Stimulated activated CD8-positive, alpha-beta memory T cell treated with anti-CD3 and anti-CD28 coated beads, Interleukin-2, amount 100 ng/mL, for 1 hour (primary cell): ENCODE measurements at places on chromosomes 7 and 10.

DNA sequence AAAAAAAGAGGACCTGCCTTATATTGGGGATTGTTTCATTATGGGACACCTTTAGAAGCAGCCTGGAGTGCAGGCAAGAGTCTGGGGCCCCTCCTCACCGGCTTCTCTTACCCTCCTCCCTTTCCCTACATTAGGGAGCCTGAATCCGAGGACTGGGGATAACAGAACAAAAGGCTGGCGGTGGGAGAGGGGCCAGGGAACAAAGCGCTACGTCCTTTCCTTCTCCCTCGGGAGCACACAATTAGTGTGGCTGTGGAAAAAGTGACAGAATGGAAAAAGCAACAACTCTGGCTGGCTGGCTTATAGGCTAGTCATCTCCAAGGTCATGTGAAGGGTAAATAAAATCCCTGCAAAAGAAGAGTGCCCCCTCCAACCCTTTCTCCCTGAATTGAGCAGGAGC is 74.7 kb downstream of the LSM5 start:
- no peak for DNase-seq

DNA sequence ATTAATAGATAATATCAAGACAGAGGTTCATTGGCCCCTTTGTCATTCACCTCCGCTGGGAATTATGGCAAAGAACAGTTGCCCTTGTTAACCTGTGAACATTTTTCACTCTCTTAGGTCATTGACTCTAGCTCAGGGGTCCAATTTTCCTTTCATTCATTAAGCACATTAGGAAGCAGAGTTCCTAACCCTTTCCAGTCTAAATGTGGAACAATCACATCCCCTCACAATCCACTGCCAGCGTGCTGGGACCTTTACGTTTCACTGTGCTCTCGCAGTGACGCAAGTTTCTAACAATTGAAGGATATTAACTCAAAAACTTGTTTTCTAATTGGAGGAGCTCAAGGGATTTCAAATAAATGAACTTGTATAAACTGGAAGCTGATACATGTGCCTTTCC is 79.3 kb upstream of the MEOX2 start:
- no peak for DNase-seq

- DNase-seq = peak; percentile 77
These were observed at the start of gene ARHGAP12 for GRCh38 chr10:31928549-31929260. Gene ARHGAP12 (minus strand): TSS chr10:31928831. CDS start chr10:31908855, 19,976 bp downstream.

- no peak for DNase-seq
These were observed 58.7 kb downstream of the RGS10 start for GRCh38 chr10:119483839-119484238.

DNA sequence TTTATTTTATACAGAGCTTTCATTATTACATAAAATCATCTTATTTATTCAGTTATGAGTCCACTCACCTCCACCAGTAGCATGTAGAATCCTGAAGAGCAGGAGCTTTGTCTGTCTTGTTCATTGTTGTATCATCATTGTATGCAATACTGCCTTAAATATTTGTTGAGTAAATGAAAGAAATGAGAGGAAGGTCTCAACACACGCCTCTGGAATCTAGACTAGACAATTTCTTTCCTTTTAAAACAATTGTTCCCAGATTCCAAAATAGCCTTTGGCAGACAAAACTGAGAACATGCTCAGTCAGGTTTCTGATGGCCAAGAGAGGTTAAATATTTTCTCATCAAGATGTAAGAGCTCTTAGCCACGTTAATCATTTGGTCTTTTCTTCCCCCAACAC is 173.1 kb upstream of the AGR3 start:
- DNase-seq = no peak

DNA sequence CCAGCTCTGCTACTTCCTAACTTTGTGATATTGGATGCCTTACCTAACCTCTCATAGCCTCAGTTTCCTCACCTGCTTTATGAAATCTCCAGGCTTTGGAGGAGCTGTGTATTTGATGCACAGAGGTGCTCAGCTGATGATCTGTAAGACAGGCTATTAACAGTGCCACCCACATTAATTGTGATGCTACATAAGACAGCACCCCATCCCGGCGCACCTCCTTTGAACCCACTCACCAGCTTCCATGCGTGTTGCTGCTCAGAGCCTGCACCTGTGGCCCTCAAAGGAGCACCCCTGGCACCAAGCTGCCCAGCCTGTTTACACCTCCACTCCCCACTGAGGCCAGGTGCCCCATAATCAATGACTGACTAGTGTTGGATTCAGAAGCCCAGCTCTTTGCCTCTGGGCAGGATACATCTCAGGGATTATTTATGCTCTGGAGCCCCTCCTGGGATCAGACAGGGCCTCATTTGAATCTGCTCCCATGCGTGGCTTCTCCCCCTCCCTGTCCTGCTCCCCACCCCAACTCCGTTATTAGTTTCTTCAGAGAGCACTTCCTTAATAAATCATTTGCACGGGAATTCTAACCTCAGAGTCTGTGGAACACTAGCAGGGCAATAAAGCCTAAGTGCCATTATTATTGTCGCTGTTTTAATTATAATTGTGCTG is 87.7 kb downstream of the GFRA1 start:
- DNase-seq = no peak

DNA sequence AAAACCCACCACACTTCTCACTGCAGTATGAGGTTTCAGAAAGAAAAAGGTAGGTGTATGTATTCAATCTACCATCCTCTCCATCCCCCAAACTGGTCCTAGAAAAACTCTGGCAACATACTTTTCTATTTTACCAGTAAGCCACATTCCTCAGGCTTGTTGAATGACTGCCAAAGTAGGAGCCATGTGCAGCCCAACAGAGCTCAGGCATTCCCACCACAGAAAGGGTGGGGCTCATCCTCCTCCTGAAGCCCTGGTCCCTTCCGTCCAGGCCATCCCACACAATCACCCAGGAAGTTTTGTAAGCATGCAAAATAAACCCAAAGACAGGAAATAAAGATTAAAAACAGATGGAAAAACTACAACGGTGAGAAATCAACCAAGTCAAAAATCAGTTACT is 57.2 kb downstream of the MAD1L1 start:
- no peak for DNase-seq
